ENCODE measurements at places on chromosomes 3 and 15. TPM values are rescaled to one million over a fixed set of nuclear protein-coding genes. Genes with fewer than 3 reads are reported as not detected.

- H3K4me1 ChIP-seq: peaks cover 16% of the 10 kb centered on the region
- no peak overlapping the region for H3K4me3 ChIP-seq
- no peak for DNase-seq
- H3K27ac ChIP-seq: no peak overlapping the region
- no peaks in the 10 kb centered on the region for H3K27me3 ChIP-seq
- no peaks in the 10 kb centered on the region for H3K36me3 ChIP-seq
Observed at GRCh38 chr3:145182196-145182911, 978.6 kb downstream of the PLOD2 start.

DNA sequence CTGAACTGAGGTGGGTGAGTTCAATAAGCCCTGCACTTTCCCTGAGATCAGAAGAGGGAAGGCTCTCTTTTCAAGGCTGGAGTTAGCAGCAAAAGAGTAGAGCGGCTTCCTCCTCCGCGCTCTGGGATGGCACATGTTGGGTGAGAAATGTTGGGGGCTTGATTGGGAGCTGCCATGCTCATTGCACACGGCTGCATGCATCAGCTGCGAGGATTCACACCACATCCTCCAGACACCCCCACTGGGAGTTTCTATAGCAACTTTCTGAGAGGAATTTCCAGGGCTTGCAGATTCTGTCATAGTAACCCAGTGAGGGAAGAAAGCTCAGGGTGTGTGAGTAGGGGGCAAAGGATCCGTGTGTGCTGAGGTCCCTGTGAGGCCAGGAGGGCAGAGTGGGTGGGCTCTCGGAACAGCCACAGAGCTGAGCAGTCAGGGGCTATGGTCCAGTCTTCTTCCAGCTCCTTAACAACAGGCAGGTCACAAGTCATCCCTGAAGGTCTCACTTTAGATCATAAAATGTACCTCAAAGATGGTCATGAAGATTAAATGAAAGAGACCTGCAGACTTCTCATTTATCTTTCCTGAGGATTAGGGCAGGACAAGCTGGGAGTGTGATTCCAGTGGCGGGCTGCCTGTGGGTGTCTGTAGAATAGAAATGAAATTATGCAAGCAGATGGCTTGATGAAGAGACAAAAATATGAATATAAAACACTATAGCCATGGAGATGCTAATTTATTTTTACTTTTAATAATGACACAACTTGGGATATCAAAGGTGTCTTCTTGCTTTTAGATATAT is 75.7 kb upstream of the CHRNA7 start:
- no peak overlapping the region for H3K4me3 ChIP-seq
- H3K27me3 ChIP-seq: peaks cover 3% of the 10 kb centered on the region
- no peak overlapping the region for H3K27ac ChIP-seq
- no peaks in the 10 kb centered on the region for H3K4me1 ChIP-seq

DNA sequence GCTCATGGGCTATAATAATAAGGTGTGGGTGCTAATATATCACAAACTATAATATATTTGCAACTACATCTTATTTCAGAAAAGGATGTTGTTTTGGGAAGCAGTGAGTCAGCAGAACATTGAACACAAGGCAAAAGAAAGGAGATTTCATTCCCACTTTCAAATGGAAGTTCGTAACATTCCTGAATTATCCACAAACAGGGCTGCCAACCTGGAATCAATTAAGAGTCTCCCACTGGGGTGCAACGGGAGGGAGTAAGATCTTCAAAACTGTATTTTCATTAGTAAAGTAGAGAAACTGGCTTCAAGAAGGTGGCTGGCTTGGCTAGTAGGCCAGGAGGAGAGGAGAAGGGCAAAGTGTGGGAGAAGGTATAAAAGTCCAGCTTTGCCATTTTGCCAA is 479.6 kb downstream of the CNTN3 start:
- no peak for DNase-seq
- no peak overlapping the region for H3K4me3 ChIP-seq
- peaks cover 13% of the 10 kb centered on the region for H3K4me1 ChIP-seq
- H3K27me3 ChIP-seq: no peaks in the 10 kb centered on the region

DNA sequence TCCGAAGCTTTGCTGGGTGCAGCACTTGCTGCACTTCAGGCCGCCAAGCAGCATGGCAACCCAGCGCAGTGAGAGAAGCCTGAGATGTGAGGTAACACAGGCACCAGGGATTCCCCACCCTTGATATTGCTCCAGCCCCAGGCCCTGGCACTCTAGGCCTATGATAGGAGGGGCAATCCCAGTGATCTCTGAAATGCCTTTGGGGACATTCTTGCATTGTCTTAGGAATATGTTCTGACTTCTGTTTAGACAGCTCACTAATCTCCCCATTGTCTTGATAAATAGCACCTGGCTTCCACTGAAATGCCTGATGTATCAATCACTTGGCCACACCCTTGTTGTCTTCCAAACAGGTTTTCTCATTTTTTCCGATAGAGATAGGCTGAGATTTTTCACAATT is 102.8 kb downstream of the SOX14 start:
- no peak overlapping the region for H3K4me3 ChIP-seq
- no peak overlapping the region for H3K27ac ChIP-seq
- DNase-seq: peak; percentile 15
- peaks cover 47% of the 10 kb centered on the region for H3K36me3 ChIP-seq
- peaks cover 29% of the 10 kb centered on the region for H3K4me1 ChIP-seq

DNA sequence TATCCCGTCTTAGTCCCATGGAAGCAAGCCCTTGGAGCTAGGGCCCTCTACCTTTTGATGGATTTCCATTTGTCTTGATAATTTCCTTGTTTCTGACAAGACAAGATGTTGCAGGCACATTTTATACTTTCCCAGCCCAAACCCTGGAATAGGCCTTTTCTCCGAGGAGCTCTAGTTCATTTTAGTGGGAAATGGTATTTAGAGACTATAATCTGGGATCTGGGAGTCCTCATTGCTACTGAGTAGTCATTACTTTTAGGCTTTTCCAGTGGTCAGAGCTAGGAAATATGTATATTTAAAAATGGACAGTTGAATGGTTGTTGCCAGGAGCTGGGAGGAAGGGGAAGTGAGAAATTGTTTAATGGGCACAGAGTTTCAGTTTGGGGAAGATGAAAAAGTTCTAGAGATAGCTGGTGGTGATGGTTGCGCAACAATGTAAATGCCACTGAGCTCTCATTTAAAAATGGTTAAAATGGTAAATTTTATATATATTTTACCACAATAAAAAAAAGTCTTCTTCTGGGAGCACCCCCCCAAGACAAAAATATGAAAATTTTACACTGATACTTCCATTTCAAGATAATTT is 31.6 kb downstream of the MLH1 start:
- no peak overlapping the region for H3K4me3 ChIP-seq
- H3K4me1 ChIP-seq: no peaks in the 10 kb centered on the region
- H3K27me3 ChIP-seq: no peaks in the 10 kb centered on the region
- peaks cover 82% of the 10 kb centered on the region for H3K36me3 ChIP-seq
- H3K27ac ChIP-seq: no peak overlapping the region
- DNase-seq: no peak

GRCh38 chr3:88211096-88211890 is 61.5 kb downstream of the C3orf38 start:
- 0 out of 2 replicates have a peak, but pooled peaks cover 2% of the 10 kb centered on the region for H3K27me3 ChIP-seq
- no peak overlapping the region for H3K4me3 ChIP-seq
- no peak for DNase-seq
- peaks cover 8% of the 10 kb centered on the region for H3K4me1 ChIP-seq

- H3K27me3 ChIP-seq: no peaks in the 10 kb centered on the region
- no peak for DNase-seq
- peaks cover 3% of the 10 kb centered on the region for H3K4me1 ChIP-seq
- no peaks in the 10 kb centered on the region for H3K36me3 ChIP-seq
Observed at GRCh38 chr3:23377928-23378672, 175.0 kb downstream of the UBE2E2 start.

- no peak overlapping the region for H3K27ac ChIP-seq
- H3K4me3 ChIP-seq: no peak overlapping the region
- H3K27me3 ChIP-seq: no peaks in the 10 kb centered on the region
- H3K36me3 ChIP-seq: no peaks in the 10 kb centered on the region
- peaks cover 7% of the 10 kb centered on the region for H3K4me1 ChIP-seq
Observed at GRCh38 chr3:57675530-57675929, 17.3 kb downstream of the DENND6A start.

GRCh38 chr3:183818706-183819624 is 6.4 kb downstream of the MAP6D1 start:
- H3K4me3 ChIP-seq: no peak overlapping the region
- no peak for DNase-seq
- H3K27me3 ChIP-seq: peaks cover 6% of the 10 kb centered on the region
- H3K27ac ChIP-seq: no peak overlapping the region
- peaks cover 9% of the 10 kb centered on the region for H3K4me1 ChIP-seq

GRCh38 chr15:54388746-54389145 is 410.5 kb downstream of the UNC13C start:
- no peak overlapping the region for H3K27ac ChIP-seq
- H3K36me3 ChIP-seq: no peaks in the 10 kb centered on the region
- no peaks in the 10 kb centered on the region for H3K27me3 ChIP-seq
- no peaks in the 10 kb centered on the region for H3K4me1 ChIP-seq

Gene CRYBG3
- total RNA-seq: 12.6 TPM

Gene CLRN1
- total RNA-seq: not detected

Gene ACAD9
- 31.8 TPM for total RNA-seq

Gene COX5A
- 355 TPM for total RNA-seq

Gene MASP1
- 3.5 TPM for total RNA-seq
